Activated CD8-positive, alpha-beta memory T cell treated with anti-CD3 and anti-CD28 coated beads for 36 hours (primary cell): ENCODE measurements at places on chromosomes 6 and 20. TPM values are rescaled to one million over a fixed set of nuclear protein-coding genes. Genes with fewer than 3 reads are reported as not detected.

The ZNF337 gene
- 13.2 TPM for total RNA-seq

The CLDN20 gene
- total RNA-seq: not detected

The CST7 gene
- 170 TPM for total RNA-seq

The SOX18 gene
- not detected for total RNA-seq

The PHACTR3 gene
- not detected for total RNA-seq

The FAXC gene
- total RNA-seq: not detected

The RSPH4A gene
- total RNA-seq: not detected

The SPATS1 gene
- not detected for total RNA-seq

The C20orf173 gene
- total RNA-seq: not detected

The MYBL2 gene
- 92.0 TPM for total RNA-seq

The AIF1 gene
- total RNA-seq: 62.0 TPM

The PPP1R3G gene
- not detected for total RNA-seq

The CTNNBL1 gene
- 97.8 TPM for total RNA-seq

The KCNK5 gene
- 29.8 TPM for total RNA-seq

The NHSL1 gene
- 0.19 TPM for total RNA-seq

The TRIM31 gene
- not detected for total RNA-seq

The SAMD5 gene
- total RNA-seq: not detected

The CASS4 gene
- 2.7 TPM for total RNA-seq
